ENCODE measurements at places on chromosomes 3 and 15. TPM values are rescaled to one million over a fixed set of nuclear protein-coding genes. Genes with fewer than 3 reads are reported as not detected.

GRCh38 chr15:90261811-90262210 is 3.7 kb upstream of the NGRN start:
- no peak overlapping the region for H3K4me3 ChIP-seq
- DNase-seq = no peak
- peaks cover 4% of the 10 kb centered on the region for H3K36me3 ChIP-seq
- H3K27me3 ChIP-seq = peaks cover 12% of the 10 kb centered on the region
- no peak overlapping the region for H3K27ac ChIP-seq
- H3K4me1 ChIP-seq = peaks cover 22% of the 10 kb centered on the region

DNA sequence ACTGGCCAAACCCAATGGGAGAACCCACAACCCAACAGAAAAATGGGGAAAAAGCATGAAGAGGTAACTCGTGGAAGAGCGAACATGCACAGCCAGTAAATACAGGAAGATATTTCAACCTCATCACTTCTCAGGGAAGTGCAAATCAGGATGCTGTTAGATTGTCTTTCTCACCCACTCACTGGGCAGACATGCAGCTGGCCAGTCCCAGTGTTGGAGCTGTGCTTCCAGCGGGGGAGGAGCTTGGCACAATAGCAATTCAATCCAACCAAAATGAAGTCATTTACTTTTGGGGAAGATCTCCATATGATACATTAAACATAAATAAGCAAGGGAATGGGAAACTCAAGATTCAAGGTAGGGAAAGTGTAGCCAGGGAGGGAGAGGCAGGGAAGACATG is 12.1 kb downstream of the WNT7A start:
- peaks cover 11% of the 10 kb centered on the region for H3K27me3 ChIP-seq
- no peaks in the 10 kb centered on the region for H3K36me3 ChIP-seq
- DNase-seq = no peak
- H3K27ac ChIP-seq = no peak overlapping the region
- H3K4me3 ChIP-seq = no peak overlapping the region
- H3K4me1 ChIP-seq = no peaks in the 10 kb centered on the region

DNA sequence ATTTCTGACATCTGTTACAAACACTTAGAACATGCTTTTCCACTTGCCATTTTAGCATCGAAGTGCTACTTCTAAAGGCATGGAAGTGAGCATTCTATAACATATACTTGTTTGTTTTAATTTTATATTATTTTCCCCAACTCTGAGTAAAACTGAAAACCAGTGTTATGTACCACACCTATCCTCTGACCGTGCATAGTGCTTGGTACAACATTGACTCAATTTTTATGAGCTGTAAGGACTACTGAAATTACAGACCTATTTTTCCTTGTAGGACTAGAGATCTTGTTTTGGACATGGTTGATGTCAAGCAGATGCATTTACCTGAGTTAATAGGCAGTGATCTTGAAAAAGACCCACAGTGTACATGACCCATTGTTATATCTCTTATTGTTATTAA is 51.5 kb upstream of the CCNB2 start:
- no peak overlapping the region for H3K4me3 ChIP-seq
- no peaks in the 10 kb centered on the region for H3K27me3 ChIP-seq
- no peak for DNase-seq
- no peaks in the 10 kb centered on the region for H3K4me1 ChIP-seq
- H3K36me3 ChIP-seq = peaks cover 11% of the 10 kb centered on the region
- H3K27ac ChIP-seq = no peak overlapping the region

- H3K27me3 ChIP-seq = peaks cover 15% of the 10 kb centered on the region
- peaks cover 25% of the 10 kb centered on the region for H3K4me1 ChIP-seq
- H3K4me3 ChIP-seq = no peak overlapping the region
- H3K36me3 ChIP-seq = peaks cover 13% of the 10 kb centered on the region
- no peak overlapping the region for H3K27ac ChIP-seq
- no peak for DNase-seq
These were observed 1.5 kb upstream of the PPM1M start for GRCh38 chr3:52243791-52244628.

- no peak for DNase-seq
- H3K4me1 ChIP-seq = no peaks in the 10 kb centered on the region
- no peak overlapping the region for H3K4me3 ChIP-seq
- no peaks in the 10 kb centered on the region for H3K36me3 ChIP-seq
These were observed 224.8 kb upstream of the DCBLD2 start for GRCh38 chr3:99126316-99126715.

- H3K27ac ChIP-seq = no peak overlapping the region
- peaks cover 19% of the 10 kb centered on the region for H3K27me3 ChIP-seq
- DNase-seq = no peak
- H3K4me1 ChIP-seq = no peaks in the 10 kb centered on the region
These were observed 227.3 kb downstream of the SNRPN start for GRCh38 chr15:25182098-25182478.

- no peaks in the 10 kb centered on the region for H3K36me3 ChIP-seq
- H3K4me3 ChIP-seq = no peak overlapping the region
- H3K4me1 ChIP-seq = no peaks in the 10 kb centered on the region
- H3K27me3 ChIP-seq = no peaks in the 10 kb centered on the region
- no peak overlapping the region for H3K27ac ChIP-seq
These were observed 35.5 kb downstream of the BNC1 start for GRCh38 chr15:83249030-83249343.

DNA sequence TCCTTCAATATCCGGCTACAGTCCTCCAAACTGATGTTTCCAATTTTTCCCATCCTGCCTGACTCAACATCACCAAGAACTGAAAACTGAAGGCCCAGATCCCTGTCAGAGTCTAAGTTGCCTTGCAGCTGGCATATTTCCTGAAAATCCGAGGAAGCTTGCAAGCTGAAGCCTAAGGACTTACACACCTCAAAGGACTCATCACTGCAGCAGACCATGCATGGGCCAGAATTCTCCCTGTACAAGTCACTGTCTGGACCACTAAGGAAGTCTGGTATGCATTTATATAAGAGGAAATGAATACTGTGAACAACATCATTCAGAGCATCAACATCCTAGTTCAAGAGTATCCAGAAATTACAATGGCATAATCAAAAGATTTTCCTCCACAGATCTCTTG is 548.8 kb upstream of the MDFIC2 start:
- DNase-seq = no peak
- no peak overlapping the region for H3K27ac ChIP-seq
- H3K4me1 ChIP-seq = no peaks in the 10 kb centered on the region
- no peaks in the 10 kb centered on the region for H3K27me3 ChIP-seq

GRCh38 chr15:33888176-33888575 is 80.1 kb upstream of the CHRM5 start:
- no peaks in the 10 kb centered on the region for H3K36me3 ChIP-seq
- H3K27me3 ChIP-seq = no peaks in the 10 kb centered on the region
- DNase-seq = no peak
- H3K4me3 ChIP-seq = no peak overlapping the region

DNA sequence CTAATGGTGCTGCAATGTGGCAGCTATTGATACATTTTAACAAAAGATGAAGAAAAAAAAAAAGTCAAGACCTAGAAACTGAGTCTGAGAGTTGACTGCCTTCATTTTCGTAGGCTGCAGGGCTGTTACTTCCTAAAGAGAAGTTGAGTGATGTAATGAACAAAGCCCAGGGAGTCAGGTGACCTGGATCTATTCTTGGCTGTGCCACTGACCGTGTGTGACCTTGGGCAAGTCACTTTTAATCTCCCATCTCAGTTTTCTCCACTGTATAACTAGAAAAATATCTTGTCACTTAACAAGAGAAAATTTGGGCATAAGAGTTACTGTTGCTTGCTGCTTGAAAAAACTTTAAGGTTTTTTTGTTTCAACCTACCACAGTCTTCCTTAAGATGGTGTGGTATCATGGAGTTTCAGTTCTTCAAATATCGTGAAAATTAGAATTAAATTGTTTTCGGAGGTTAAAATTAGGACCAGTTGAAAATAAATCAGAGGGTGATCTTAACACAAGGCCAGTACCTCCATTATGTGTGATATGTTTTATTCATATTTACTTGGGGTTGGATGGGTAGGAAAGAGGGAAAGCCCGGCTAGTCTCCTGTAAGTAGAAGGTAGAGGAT is 5.8 kb downstream of the FMN1 start:
- DNase-seq = no peak
- H3K36me3 ChIP-seq = no peaks in the 10 kb centered on the region
- no peak overlapping the region for H3K4me3 ChIP-seq
- H3K4me1 ChIP-seq = no peaks in the 10 kb centered on the region

DNA sequence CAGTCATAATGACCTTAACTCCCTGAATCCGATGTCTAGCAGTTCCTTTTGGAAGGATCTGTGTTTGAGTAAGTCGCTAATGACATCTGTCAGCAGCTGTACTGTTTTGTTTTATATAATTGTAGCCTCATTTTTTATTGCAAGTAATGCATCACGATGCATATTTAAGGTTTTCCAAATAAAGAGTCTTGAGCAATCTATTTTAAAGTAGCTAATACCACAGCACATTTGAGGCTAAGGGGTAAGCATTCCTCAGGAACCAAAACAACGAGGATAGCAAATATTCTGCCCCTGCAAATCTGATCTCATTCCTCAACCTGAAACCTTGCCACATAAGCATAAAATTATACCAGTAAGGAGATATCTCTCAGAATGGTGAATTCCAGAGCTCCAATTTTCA is 98.7 kb downstream of the TBC1D5 start:
- no peaks in the 10 kb centered on the region for H3K27me3 ChIP-seq
- no peaks in the 10 kb centered on the region for H3K36me3 ChIP-seq
- H3K4me3 ChIP-seq = no peak overlapping the region
- no peak for DNase-seq

GRCh38 chr3:10601151-10601856 is 95.9 kb upstream of the ATP2B2 start:
- DNase-seq = no peak
- H3K36me3 ChIP-seq = no peaks in the 10 kb centered on the region
- no peak overlapping the region for H3K4me3 ChIP-seq
- H3K27ac ChIP-seq = no peak overlapping the region
- peaks cover 5% of the 10 kb centered on the region for H3K27me3 ChIP-seq

DNA sequence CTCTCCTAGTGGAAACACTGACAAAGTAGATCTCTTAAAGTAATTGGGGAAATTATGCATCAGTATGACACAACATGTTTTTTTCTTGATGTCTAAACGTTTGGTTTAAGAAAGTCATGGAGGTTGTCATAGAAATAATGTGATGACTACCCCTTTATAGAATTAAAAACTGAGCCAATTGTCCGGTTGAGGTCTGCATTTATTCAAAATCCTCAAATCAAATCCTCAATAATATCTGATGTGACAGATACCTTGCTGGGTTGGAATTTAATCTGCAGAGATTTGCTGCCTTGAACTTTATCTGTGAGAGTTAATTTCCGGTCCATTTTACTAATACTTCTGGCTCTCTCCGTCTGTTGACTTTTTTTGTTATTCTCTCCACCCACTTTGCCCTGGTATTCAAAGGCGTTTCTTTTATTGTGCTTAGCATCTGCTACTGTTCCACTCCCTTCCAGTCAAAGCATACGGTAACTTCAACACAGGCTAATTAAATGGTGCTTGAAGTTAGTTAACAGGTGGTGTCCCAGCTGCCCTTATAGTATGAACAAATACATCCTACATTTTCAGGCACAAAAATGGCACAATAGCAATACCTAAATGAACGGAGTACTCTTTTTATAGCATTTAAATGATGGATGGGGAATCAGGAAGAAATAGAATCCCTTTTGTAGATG is 628.3 kb downstream of the ROBO1 start:
- no peak for DNase-seq
- no peaks in the 10 kb centered on the region for H3K4me1 ChIP-seq
- no peak overlapping the region for H3K27ac ChIP-seq
- H3K36me3 ChIP-seq = no peaks in the 10 kb centered on the region
- H3K4me3 ChIP-seq = no peak overlapping the region

- H3K4me3 ChIP-seq = no peak overlapping the region
- no peak for DNase-seq
- peaks cover 2% of the 10 kb centered on the region for H3K27me3 ChIP-seq
- peaks cover 16% of the 10 kb centered on the region for H3K4me1 ChIP-seq
These were observed 17.0 kb downstream of the CHRM5 start for GRCh38 chr15:33985287-33985686.

GRCh38 chr3:42098171-42098570 is 7.0 kb downstream of the TRAK1 start:
- no peaks in the 10 kb centered on the region for H3K36me3 ChIP-seq
- peak overlapping the region; percentile 13 for H3K4me3 ChIP-seq
- H3K4me1 ChIP-seq = peaks cover 37% of the 10 kb centered on the region
- H3K27me3 ChIP-seq = peaks cover 5% of the 10 kb centered on the region
- H3K27ac ChIP-seq = peak overlapping the region; percentile 33

The DLEC1 gene
- 0.62 TPM for total RNA-seq

The GOLGA8H gene
- total RNA-seq = 0.59 TPM

The CYP1A1 gene
- total RNA-seq = 7.0 TPM

The FBXW12 gene
- not detected for total RNA-seq

The CISH gene
- 2.6 TPM for total RNA-seq

The CADM2 gene
- total RNA-seq = 0.97 TPM

The RPL4 gene
- 3,652 TPM for total RNA-seq

The EXOG gene
- 18.3 TPM for total RNA-seq

The XXYLT1 gene
- total RNA-seq = 25.0 TPM

The ACSBG1 gene
- 0.13 TPM for total RNA-seq

The SMAD6 gene
- total RNA-seq = 21.3 TPM

The MAP1A gene
- total RNA-seq = 1.8 TPM

Measured in endothelial cell (in vitro differentiated cells).